AG09309 (cell line): ENCODE measurements at places on chromosomes 16 and 17.

DNA sequence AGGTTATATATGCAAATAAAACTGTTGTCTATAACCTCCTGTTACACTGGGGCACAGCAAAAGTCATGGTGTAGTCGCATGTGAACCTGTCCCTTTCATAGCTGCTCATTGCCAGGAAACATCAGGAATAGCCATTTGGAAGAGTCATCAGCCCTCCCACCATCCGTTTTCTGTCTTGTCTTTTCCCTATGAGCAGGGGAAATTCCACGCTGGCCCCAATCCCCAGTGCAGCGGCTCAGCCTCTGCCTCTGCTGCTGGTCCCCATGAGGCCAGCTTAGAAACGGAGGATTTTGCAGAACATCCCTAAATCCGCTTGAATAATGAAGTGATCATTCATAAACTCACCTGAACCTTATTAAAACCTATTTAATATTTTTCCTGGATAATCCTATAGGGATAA is 10.5 kb downstream of the MAPT start:
- DNase-seq, result no peak

DNA sequence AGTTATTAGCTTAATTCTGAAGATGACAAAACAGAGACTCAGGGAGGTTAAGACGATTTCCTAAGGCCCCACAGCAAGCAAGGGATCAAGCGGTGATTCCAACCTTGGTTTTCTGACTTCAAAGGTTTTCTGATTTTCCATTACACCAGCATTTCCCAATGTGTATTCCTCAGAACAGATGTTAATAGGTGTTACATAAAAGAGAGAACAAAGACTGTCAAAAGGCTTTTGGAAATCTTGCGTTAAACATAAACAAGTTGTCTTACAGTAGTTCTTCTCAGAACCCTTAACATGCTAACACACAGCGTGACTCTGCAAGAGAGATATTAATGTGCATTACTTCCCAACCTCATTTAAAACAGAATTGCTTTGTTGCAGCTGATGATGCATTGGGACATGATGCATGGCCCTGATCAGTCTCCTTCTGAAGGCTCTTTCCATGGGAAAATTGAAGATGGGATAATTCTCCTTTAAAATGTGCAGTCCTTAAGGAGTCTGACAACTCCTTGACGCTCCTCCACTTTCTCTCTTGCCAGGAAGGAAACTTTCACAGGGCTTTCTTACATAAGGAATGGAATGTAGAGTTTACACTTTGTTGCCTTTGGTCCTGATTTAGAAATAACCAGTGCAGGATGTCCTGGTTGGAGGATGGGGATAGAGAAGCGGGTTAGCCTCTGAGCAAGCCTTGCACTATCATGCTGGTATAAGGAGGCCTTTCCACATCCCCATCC is 21.5 kb upstream of the MMD start:
- no peak for DNase-seq

GRCh38 chr16:51359141-51359955 is 208.3 kb upstream of the SALL1 start:
- DNase-seq, result no peak

- no peak for DNase-seq
Measured at GRCh38 chr17:43758497-43759174, at the start of gene SOST. Gene SOST, minus strand, starts transcription at chr17:43758791. Its CDS starts 50 bp downstream, at chr17:43758741.

DNA sequence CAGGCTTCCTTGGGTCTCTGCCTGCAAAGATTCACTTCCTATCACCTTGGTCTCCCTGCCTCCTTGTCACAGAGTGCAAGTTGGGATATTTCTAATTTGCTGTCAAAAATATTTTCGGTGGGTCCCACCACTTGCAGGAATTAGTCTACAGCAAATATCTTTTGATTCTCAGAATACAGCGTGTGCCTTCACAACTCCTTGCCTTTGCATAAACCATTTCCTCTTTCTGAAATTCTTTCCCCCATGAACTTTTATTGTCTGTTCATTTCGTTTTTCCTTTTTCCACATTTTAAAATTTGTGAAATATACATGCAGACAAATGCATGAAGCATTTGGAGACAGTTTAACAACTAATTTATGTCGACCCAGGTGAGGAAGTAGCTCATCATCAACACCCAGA is 60.0 kb downstream of the HS3ST3B1 start:
- DNase-seq, result no peak
